ENCODE measurements at places on chromosomes 2 and 18.

GRCh38 chr2:151669585-151670081 is 64.6 kb downstream of the NEB start:
- DNase-seq: peak; percentile 8

DNA sequence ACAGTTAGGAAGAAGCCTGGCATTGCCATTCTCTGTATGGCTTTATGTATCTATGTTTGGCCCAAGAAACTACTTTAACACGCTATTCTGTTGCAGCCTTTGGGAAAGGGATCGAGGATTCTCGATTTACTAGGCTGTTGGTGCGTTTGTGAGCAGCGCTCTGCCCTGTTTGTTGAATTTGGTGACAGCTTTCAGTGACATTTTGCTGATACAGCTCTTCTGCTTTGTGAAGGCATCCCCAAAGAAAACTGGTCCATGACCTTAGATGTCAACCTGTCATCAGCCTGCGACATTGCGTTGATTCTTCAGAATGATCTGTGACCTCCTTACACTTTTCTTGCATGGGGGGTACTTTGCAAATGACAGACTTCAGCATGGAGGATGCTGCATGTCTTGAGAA is 431.5 kb downstream of the ARHGAP15 start:
- DNase-seq: no peak

- no peak for DNase-seq
Observed at GRCh38 chr2:145702305-145702704, 1182.4 kb upstream of the ZEB2 start.

DNA sequence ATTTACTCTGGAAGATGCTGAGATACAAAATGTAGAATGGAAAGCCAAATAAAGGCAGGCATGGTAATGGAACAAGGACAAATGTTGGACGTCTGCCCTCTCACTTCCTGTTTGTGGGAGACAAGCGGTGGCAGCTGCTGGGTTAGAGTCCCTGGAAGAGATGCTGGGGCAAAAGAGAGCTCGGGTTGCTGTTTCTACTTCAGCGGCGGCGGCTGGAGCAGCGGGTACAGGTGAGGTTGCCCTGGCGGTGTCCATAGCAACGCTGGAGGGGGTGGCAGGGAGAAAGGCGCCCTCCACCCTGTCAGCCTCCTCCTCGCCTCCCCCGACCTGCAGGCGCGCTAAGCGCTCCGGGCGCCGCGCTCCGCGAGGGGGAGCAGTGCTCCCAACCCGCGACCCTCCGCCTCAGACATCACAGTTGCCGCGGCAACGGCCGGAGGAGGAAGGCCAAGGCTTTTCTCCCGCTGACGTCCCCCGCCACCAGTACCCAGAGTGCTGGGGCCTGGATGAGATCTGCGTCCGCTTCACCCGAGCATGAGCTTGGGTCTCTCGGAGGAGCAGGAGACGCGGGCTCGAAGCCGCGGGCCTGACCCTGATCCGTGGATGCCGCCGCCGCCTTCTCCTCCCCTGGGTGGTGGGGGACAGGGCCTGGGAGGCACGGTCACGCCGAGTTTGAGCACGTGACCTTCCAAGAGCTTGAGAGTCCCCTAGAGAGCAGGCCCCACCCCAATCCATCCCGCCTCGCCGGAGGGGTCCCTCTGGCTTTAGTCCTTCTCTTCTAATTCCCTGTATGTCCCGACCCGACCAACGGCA is 65.6 kb downstream of the NOL4 start:
- peak; percentile 1 for DNase-seq

DNA sequence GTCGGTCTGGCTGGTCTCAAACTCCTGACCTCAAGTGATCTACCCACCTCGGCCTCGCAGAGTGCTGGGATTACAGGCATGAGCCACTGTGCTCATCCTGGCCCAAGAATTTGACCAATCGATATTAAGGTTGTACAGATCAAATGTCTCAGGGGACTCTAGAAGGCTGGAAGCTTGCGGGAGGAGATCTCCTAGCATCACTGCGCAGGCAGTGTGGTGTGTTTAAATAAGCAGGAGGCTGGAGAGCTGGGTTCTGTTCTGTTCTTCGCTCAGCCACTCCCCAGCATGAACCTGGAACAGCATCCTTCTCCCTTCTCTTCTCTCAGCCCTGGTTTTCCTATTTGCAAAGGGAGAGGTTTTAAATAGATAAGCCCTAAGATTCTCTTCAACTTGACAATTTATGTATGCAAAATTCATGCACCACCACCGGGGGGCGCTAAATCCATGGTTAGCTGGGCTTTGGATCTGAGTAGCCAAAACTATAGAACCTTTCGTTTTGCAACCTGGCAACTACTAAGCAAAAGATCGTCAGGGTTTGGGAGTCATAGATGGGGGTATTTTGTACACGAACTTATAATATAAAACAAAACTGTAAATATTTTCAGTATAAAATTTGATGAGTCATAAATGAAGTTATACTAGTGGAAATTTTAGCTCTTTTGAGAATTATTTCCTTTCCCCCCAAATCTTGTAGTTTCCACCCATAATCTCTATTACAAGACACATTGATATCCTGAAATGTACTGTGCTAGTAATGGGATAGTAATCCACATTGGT is 60.6 kb downstream of the SLC16A14 start:
- DNase-seq: peak; percentile 76

GRCh38 chr2:69588945-69589344 is 54.6 kb downstream of the AAK1 start:
- DNase-seq: no peak

GRCh38 chr2:30769891-30770462 is 37.3 kb downstream of the CAPN13 start:
- DNase-seq: no peak

DNA sequence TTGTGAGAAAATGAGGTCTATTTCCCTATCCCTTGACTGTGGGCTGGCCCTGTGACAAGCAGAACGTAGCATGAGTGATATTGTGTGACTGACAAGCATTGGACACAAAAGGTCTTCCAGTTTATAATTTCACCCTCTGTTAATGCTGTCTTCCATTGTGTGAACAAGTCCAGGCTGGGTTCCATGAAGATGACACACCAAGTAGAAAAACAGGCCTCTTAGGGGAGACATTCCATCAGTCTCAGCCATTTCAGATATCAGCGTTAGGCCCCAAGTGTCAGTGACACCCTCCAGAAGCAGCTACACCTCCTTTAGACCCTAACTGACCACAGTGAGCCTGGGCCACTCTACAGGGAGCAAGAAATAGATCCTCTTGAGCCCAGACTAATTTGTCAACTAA is 511.3 kb downstream of the FBXO15 start:
- no peak for DNase-seq

DNA sequence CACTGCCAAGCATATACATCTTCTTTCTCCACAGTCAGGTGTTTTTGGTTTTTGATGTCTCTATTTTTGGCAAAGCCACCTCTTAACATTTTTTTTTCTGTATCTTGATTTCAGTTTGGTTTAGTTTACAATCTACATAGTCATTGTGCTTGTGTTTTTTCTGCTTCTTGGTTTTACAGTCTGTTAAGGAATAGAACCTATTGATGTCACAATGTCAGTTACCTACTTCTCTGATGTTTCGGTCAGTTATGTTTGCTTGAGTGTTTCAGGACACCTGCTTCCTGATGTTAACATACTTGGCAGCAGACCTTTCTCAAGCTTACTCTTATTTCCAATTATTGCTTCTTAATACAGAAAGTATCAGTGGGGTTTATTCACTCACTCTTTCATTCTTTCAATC is 253.3 kb downstream of the SPAG16 start:
- DNase-seq: no peak

GRCh38 chr18:26471027-26471426 is 77.3 kb downstream of the KCTD1 start:
- DNase-seq: no peak

DNA sequence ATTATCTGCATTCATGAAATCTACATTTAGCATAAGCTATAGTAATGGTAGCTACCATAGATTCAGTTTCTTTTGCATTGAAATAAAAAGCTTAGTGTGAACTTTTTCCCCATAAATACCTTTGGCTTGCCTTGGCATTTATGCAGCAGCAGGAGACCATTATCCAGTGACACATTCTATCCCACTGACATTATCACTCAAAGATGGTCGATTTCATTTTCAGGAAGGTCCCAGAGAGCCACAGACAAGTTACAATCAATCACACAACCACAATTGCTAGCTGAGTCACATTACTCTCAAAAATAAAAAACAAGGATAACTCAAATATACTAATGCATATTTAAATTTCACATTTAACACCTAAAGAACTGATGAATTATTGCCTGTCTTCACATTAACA is 512.7 kb upstream of the CDH2 start:
- DNase-seq: no peak

GRCh38 chr2:109316091-109316490 is 187.1 kb downstream of the SH3RF3 start:
- no peak for DNase-seq

- DNase-seq: no peak
Observed at GRCh38 chr2:50958504-50958903, 73.4 kb downstream of the NRXN1 start.

- no peak for DNase-seq
Observed at GRCh38 chr2:193549661-193550060, 1354.9 kb upstream of the TMEFF2 start.

GRCh38 chr2:224793946-224794345 is 77.8 kb upstream of the CCDC195 start:
- DNase-seq: no peak

- DNase-seq: no peak
Observed at GRCh38 chr2:208285853-208286252, 19.8 kb downstream of the PIKFYVE start.

DNA sequence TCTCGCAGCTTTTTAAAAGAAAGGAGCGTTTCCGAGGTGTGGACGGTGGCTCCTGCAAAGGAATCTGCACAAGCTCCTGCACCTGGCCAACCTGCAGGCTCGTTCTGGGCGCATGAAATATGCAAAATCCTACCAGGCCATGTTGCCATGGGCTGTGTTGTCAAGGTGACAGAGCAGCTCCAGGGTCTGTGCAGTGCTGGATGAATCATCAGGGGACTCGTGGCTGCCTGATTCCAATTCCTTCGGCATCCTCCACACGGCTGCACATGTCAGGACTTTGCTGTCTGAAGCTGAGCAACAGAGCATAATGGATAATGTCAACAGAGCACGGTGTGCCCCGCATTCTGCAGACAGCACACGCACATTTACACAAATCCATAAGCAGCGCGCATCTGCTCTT is 120.5 kb downstream of the EIPR1 start:
- DNase-seq: no peak

- no peak for DNase-seq
Observed at GRCh38 chr18:11991021-11991795, 9.9 kb downstream of the IMPA2 start.

GRCh38 chr2:107036293-107036692 is 150.3 kb upstream of the ST6GAL2 start:
- DNase-seq: no peak

DNA sequence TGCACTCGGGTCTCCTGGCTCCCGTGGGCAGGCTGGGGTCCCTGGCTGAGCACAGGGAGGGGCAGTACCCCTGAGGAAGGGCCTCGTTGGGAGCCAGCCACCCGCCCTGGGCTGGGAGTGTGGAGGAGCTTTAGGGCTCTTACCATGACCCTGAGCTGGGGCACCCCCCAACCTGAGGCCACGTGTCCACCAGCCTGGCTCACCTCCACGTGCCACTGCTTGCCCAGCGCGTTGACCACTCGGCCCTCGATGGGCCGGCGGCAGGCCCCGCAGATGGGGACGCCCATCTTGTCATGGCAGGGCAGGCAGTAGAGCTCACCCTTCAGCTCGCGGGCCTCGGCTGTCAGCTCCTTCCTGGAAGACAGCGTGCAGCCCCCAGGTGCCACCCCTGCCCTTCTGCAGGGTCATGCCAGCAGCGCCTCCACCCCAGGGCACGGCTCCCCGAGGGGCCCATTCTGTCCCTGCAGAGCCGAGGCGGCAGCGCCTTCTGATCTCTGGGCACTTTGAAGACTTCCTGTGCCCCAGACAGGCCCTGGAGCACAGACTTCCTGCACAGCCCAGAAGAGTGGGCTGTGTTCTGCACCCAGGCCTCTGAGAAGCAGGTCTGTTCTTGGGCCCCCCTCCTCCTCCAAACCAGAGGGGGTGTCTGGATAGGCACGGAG is 4.0 kb upstream of the GPR17 start:
- DNase-seq: peak; percentile 39

- no peak for DNase-seq
Observed at GRCh38 chr2:108805782-108806181, 19.2 kb downstream of the CCDC138 start.

DNA sequence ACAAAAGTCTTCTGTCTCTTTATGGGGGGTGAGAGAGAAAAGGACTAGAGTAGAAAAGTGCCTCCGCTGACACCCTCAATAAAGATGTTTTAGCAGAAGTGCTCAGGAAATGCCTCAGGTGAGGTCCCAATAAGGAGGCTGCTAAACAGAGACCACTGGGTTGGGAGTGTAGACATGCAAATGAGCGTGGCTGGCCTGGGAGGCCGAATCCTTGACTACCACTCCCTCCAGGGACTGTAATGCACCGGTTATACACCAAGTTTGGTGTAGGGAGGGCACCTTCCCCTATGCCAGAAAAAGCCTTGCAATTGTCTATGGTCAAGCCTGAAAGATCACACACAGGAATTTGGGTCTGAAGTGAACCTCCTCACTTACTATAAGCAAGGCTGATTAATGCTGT is 1.8 kb downstream of the TMX3 start:
- DNase-seq: no peak

DNA sequence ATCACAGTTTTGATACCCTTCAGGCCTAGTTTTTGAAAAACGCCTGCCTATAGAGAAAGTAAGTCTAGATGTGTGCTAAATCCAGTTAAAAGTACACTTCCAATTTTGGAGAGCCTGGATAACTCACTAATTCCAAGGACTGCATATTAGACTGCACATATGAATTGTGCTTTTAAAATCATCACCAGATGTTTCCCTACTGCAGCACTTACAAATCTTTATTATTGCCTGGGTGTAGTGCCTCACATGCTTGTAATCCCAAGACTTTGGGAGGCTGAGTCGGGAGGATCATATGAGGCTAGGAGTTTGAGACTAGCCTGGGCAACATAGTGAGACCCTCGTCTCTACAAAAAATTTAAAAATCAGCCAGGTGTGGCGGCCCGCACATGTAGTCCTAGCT is 35.9 kb upstream of the HTR2B start:
- no peak for DNase-seq

DNA sequence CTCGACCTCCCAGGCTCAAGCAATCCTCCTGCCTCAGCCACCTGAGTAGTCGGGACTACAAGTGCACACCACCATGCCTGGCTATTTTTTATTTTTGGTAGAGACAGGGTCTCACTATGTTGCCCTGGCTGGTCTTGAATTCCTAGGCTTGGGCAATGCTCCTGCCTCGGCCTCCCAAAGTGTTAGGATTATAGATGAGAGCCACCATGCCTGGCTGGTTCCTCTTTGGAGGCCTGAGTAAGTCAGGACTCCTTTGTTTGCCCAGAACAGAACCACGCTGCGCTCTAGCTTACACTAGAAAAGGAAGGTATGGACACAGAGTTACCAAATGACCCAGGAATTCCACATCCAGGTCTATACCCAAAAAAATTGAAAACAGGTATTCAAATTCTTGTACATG is 135.9 kb upstream of the SLC1A4 start:
- no peak for DNase-seq

All from T-helper 2 cell (primary cell).